DMS53 (cell line): ENCODE measurements at places on chromosomes 6 and 20.

- DNase-seq = no peak
Observed at GRCh38 chr6:53504512-53504911, 40.4 kb downstream of the GCLC start.

GRCh38 chr20:54368570-54368969 is 106.8 kb upstream of the DOK5 start:
- DNase-seq = no peak

DNA sequence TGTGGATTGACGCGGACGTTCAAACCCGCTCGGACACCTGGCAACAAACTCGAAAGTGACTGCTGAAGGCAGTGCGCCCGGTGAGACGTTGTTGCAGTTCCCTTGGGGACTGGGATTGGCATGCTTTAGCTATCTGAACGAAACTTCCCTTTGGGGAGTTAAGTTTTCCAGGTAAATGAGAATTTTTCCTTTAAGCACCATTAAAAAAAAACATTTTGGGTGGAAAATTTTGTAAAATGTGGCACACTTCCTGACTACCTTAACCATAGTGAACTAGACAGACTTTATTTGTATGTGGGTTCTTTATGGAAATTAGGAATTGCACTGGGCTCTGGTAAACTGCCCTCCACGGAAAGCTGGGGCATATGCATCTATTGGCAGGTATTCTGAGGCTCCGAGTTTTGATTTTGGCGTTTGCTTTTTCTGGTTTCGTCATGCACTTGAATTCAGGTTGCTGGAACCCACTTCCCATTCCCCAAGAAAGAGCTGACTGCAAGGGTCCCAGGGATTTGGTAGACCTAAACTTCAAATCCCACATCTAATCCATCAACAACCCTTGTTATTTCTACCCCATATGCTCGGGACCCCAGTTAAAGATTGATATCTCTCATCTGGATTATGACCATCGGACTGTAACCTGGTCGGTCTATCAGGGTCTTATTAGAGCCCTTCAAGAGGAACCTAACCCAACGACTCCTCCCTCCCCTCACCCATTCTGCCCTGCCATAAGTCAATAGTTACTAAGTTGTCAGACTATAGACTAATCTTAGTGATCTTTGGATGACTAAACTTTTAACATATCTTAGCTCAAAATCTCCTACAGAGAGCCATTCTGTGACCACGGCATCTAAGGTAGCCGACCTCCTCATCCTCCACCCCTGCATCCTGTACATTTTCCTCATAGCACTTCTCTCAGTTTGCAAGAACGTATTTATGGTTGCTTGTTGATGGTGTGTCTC is 800 bp upstream of the DYNLT1 start:
- DNase-seq = peak; percentile 49

- DNase-seq = no peak
Observed at GRCh38 chr6:80437801-80438200, 331.3 kb downstream of the BCKDHB start.

DNA sequence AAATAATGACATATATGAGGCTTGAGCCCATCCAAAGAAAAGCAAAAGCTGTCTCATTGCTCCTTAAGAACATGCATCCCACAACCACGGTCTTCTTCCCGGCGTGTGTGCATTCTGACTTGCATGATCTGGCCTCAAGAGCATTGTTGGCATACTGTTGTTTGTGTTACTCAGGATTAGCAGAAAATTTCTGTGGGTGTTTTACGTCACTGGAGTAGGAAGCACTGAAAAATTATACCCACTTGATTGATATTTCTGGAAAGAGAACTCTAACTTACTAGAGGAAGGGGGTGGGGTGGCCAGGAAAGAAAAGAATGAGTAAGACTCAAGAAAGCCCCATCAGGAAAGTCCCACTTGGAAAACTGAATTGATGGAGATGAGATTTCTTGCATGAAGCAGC is 326.2 kb upstream of the PRDM1 start:
- peak; percentile 88 for DNase-seq

- peak; percentile 47 for DNase-seq
Observed at GRCh38 chr6:15518878-15519277, 143.9 kb downstream of the DTNBP1 start.

DNA sequence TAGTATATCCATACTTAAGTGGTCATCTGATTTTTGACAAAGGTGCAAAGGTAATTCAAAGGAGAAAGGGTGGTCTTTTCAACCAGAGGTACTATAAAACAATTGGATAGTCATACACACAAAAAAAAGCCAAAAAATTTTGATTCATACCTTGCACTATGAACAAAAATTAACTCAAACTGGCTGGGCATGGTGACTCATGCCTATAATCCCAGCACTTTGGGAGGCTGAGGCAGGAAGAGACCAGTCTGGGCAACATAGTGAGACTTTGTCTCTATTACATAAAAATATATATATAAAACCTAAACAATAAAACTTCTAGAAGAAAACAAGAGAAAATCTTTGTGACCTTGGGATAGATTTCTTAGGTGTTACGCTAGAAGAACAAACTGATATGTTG is 43.8 kb upstream of the ADIG start:
- DNase-seq = no peak

GRCh38 chr20:54497931-54498718 is 22.7 kb downstream of the DOK5 start:
- DNase-seq = no peak

DNA sequence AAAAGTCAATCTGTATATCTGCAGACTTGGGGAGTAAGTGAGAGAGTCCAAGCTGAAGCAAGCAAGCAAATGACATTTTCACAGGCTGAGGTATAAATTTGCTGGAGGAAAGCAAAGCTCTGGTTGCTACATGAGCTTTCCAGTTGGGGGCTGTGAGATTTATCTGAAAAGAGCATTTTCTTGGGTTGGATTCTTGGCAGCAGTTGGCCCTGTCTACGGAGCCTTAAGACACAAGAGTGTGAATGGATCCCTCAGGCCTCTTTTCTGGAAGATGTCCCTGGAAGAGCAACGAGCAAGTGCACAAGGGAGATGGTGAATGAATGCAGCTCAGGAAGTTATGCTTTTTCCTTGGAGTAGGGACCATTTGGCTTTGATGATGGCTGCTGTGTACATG is 30.8 kb downstream of the ISM1 start:
- no peak for DNase-seq
